ENCODE measurements at places on chromosomes 6 and 20.
A peak's percentile ranks its signal among the peaks of the same experiment; 100 is the strongest.

- no peak for DNase-seq
Measured at GRCh38 chr6:15399641-15400470, 154.0 kb downstream of the JARID2 start.

- DNase-seq: no peak
Measured at GRCh38 chr6:170112583-170112860, 178.4 kb downstream of the DLL1 start.

- DNase-seq: no peak
Measured at GRCh38 chr6:80227545-80228105, 121.2 kb downstream of the BCKDHB start.

GRCh38 chr6:83708970-83709747 lies at the start of gene SNAP91:
Gene SNAP91 (minus strand): TSS chr6:83709101. CDS start chr6:83707927, 1,174 bp downstream.
- DNase-seq: no peak

GRCh38 chr6:7604506-7604905 lies 14.5 kb downstream of the SNRNP48 start:
- no peak for DNase-seq

- DNase-seq: peak; percentile 28
Measured at GRCh38 chr6:52545406-52546119, 31.3 kb downstream of the TRAM2 start.

- no peak for DNase-seq
Measured at GRCh38 chr20:40056171-40056570, 632.9 kb downstream of the MAFB start.

GRCh38 chr6:131363947-131364834 lies 208.8 kb upstream of the ARG1 start:
- no peak for DNase-seq

GRCh38 chr6:141361559-141361958 lies 771.2 kb upstream of the GJE1 start:
- DNase-seq: no peak

DNA sequence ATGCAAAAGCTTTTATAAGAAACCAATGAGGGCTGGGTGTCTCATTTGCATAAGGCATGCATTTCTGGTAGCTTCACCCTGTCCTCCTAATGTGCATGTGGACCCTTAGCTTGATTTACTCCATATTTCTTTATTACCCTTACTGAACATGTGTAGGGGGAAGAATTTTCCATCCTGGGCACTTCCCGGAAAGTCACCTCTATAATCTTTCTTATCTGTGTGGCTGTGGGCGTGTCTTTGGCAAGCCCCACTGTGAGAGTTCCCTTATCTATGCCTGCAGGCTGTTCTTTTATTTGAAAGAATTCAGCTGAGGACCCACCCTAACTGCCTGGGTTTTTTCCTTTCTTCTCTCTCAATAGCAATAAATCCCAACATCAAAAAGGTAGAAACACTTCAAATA lies 627.8 kb downstream of the DOK5 start:
- DNase-seq: no peak

DNA sequence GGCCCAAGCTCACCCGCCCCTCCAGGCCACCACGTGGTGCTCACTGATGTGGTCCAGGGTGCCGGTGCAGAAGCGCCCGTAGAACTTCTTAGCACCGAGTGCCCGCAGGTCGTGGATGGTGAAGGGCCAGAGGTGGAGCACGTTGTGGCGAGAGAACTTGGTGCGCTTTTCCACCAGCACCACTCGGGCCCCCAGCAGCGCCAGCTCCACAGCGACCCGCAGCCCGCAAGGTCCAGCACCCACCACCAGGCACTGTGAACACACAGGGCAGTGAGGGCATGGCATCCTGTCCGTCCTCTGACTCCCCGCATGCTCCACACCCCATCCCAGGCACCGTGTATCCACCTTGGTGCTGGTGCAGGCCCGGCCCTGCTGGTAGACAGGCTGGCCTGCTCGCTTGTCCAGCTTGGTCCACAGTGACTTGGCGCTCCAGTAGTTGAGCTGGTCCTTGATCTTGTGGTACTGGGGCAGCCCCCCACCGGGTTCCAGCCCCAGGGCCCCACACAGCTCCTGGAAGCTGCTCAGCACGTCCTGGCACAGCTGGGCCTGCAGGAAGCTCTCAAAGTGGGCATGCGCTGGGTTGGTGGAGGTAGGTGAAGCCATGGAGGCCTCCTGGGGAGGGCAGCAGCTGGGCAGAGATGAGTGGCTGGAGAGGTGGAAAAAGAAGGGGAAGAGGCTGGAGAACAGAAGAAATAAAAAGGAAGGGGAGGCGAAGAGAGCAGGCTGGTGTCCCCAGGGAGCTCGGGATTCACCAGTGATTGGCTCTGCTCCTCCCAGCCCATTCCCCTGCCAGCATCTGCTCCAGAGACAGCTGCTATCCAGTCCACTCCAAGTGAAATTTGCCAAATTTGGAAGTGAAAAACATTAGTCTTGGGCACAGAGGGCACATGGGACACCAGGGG lies 1.7 kb downstream of the MICAL1 start:
- no peak for DNase-seq

DNA sequence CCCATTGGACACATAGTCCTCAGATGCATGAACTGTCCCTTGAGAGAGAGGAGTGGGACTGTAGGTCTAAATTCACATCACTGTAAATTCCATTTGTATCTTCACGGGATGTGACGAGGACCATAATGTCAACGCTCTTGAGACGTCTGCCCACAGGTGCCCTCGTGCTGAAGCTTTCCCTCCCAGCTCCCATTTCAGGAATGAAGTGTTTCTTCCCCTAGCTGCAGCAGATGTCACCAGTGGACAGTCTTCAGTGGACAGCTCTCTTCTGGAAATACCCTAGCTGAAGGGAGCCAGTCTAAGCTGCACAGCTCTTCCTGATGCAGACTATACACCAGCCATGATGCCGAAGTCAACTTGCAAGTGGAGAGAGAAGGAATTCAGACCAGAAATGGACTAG lies 217.4 kb upstream of the ECI2 start:
- DNase-seq: no peak

DNA sequence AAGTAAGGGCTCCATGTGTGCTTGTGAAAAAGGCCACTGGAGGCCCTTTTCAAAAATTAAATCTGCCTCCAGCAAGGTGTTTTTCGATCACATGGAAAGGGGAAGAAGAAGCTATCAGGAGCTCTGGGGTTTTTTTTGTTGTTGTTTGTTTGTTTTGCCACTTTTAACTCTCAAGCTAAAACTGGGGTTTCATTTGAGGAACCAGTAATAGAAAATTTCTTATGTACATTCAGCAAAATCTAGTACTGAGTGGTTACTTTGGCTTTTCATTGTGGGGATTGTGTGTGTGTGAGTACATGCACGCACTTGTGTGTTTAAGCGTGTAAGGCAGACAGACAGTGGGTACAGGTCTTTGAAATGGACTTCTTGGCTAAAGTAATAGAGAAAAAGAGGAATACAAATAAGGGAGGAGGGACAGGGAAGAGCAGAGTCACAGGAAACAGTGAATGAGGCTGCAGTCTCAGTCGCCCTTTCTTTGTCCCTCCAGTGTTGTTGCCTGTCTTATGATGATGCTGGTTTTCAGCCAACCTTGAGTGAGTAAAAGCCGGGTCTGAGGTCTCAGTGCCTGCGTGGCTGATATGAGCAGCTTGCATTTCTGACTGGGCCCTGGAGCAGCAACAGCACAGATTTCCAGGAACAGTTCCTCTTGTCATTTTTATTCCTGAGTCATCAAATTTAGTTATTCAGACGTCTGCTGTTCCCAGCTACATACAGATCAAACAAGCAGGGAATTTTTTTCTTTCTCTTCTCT lies 26.2 kb downstream of the SLC16A10 start:
- DNase-seq: peak; percentile 10

DNA sequence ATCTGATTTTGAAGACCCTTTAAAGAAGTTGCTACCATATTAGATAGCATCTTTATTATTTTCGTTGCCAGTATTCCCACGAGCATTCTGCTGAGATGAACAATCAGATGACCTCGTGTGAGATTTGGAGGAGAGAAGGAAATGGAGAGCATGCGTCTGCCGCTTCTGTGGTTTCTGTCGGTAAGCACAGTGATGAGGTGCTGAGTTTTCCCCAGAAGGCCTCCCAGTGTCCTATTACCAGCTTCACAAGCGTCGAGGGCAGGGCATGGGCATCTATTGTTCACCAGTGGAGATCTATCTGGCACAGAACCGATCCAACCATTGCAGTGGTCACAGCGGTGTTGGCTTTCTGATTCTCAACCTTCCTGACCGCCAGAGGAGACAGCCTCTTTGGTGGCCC lies 29.4 kb downstream of the TRAF3IP2 start:
- no peak for DNase-seq

DNA sequence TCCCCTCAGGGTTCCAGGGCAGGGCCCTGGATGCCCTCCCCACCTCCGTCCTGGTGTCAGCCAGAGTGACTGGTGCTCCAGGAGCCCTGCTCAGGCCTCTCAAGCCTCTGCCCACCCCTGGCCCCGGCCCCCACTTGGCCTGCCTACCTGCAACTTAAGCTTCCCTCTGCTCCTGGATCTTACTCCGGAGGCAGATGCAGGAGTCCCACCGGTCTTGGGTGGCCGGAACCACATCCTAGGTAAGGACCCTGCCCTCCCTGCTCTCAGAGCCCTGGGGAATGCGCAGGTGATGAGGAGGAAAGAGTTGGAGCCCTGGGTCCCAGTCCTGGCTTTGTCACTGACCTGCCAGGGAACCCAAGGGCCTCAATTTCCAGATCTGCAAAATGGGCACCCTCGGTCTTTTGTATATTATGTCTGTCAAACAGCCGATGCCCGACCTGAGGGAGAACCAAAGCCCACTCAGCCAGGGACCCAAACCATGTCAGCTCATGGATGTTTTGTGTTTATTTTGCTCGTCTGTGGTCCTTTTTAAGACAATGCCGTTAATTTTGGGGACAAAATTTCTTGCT lies 34.5 kb upstream of the BPIFA2 start:
- DNase-seq: no peak

DNA sequence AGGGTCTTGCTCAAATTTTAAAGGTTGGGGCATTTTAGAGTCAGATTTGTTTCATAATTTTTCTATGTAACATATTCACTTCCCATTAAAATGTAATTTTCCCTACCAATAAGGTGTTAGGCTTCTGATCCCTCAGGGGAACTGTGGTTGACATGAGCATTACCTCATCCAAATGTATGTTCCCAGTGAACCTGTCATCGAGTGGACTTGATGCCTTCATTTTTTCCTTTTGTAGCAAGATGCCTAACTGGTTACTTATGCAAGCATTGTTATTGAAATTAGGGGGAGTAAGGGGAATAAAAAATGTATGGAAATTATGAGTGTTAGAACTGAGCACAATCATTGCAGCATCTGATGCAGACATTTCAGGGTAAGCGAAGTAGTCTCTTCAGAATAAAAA lies 360.5 kb downstream of the BCKDHB start:
- DNase-seq: no peak

- DNase-seq: no peak
Measured at GRCh38 chr6:141491684-141492083, 641.0 kb upstream of the GJE1 start.

DNA sequence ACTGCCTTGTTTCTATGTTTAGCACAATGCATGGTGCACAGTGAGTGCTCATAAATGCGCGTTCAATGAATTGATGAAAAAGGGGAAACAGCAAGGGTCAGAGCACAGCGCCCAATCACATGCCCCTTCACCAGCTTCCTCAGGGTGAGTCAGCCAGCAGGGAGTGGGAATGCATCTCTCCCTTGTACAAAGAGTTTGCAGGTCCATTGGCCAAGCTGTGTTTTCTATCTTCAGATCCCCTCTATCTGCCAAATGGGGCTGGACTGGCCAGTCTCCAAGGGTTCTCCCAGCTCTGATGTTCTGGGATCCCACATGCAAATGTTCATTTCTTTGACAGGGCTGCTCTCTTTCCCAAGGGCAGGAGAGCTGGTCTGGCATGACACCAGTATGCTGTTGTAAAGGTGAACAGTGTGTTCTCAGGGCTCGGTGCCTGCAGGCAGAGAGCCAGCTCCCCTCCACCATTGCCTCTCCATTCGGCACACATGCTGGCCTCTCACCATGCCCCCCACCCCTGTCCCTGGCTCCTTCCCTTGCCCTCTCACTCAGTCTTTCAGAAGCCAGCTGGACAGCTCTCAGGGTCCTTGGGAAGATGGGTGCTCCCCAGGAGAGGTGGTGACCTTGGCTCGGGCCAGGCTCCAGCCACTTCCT lies 25.0 kb downstream of the ANGPT4 start:
- DNase-seq: no peak

GRCh38 chr6:109299776-109300564 lies 82.3 kb downstream of the CD164 start:
- DNase-seq: no peak

- DNase-seq: peak; percentile 4
Measured at GRCh38 chr6:97674802-97675201, 391.8 kb upstream of the MMS22L start.

DNA sequence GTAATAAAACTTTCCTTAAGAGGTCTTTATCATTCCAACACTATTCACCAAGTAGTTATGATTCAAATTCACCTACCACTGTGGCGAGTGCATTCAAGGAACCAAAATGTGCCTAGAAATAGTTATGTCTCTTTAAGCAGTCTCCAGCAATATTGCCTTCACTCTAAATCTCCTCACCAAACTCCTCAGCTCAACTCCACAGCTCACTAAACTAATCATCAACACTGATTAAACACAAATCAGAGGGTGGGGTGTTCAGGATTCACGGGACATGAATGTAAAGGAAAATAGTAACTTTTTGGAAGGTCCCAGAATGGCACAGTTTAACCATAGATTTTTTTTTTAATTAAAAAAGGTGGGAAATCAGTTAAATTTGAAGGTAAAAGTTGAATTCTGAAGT lies 70.5 kb upstream of the THEMIS start:
- DNase-seq: no peak

GRCh38 chr6:131303338-131303930 lies 168.2 kb downstream of the AKAP7 start:
- DNase-seq: no peak

GRCh38 chr6:151289399-151290007 lies 49.7 kb downstream of the AKAP12 start:
- no peak for DNase-seq

GRCh38 chr6:105810922-105811482 lies 275.1 kb upstream of the PRDM1 start:
- no peak for DNase-seq

- DNase-seq: no peak
Measured at GRCh38 chr6:156917213-156917612, 140.0 kb downstream of the ARID1B start.

GRCh38 chr6:38320843-38321242 lies 318.9 kb downstream of the BTBD9 start:
- no peak for DNase-seq

DNA sequence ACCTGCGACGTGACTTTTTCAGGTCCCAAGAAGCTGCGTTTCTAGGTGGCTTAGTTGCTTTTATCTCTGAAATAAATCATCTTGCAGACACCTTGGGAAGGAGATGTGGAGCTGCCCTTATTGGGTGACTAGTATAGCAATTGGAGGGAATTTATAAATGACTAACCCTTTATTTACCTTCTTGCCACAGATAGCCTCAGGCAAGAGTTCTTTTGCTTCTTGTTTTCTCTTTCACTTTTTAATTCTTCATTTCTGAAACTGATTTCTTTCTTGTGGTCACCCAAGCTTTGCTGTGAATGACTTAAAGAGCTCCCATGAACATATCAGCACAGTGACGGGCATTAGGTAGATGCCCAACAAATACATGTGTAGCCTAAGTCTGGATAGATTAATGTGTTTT lies 3.0 kb downstream of the ADGRF4 start:
- peak; percentile 92 for DNase-seq

GRCh38 chr20:24784607-24785006 lies 164.5 kb upstream of the CST7 start:
- DNase-seq: no peak
